ENCODE measurements at places on chromosomes 11 and 22. TPM values are rescaled to one million over a fixed set of nuclear protein-coding genes. Genes with fewer than 3 reads are reported as not detected.

DNA sequence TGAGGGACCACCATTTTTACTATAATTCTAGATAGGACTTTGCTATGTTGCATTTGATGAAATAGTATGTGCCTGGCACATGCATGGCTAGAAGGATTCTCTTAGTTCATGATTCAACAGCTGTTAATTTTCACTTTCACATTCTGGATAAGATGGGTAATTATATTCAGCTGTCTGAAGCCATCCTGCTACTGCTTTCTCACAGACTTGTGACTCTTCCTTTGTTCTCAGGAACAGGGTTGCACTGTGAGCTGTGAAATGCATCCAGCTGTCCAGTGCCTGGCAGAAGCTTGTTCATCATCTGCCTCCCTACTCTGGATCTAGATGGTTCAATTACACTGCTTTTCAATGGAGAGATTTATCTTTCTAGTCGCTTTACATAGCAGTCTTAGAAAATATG, 610.1 kb upstream of the ANO5 start:
- no peak for DNase-seq

The MCAT gene
- 13.1 TPM for polyA plus RNA-seq

DNA sequence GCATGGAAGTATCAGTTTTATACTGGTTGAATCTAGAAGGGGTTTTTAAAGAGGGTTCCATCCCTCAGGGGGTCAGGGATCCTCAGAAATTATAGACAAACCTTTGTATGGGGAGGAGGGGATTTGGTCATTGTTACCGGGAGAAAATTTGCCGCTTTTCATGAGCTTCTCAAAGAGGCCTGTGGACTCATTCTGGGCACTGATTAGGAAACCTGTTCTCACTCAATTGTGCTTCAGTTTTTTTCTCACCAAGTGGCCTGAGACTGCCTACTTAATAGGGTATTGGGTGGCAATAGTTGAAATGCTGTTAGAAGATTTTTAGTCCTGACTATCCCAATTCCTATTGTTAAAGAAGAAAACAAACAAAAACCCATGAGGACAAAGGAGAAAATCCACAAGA, 14.0 kb downstream of the MPEG1 start:
- no peak for DNase-seq

The TBX1 gene
- not detected for polyA plus RNA-seq

GRCh38 chr11:34819740-34820482, 96.3 kb downstream of the APIP start:
- DNase-seq: no peak

- no peak for DNase-seq
Observed at GRCh38 chr11:70071996-70072395, 6.1 kb upstream of the ANO1 start.

- DNase-seq: no peak
Observed at GRCh38 chr11:75503531-75504099, 22.1 kb downstream of the GDPD5 start.

The PDE2A gene
- polyA plus RNA-seq: 0.32 TPM

GRCh38 chr22:38202437-38203089, 769 bp downstream of the MAFF start:
- DNase-seq: peak; percentile 76
